ENCODE measurements at places on chromosomes 1 and 21.

- no peak for DNase-seq
Observed at GRCh38 chr21:36584980-36585940, 105.3 kb upstream of the CLDN14 start.

- DNase-seq: no peak
Observed at GRCh38 chr1:161121042-161121650, 3.2 kb downstream of the NIT1 start.

- DNase-seq: peak; percentile 83
Observed at GRCh38 chr1:227318016-227318852, at the start of gene CDC42BPA. TSS of gene CDC42BPA (minus strand) at chr1:227318492. CDS start at chr1:227317182, 1,310 bp downstream.

GRCh38 chr1:232486006-232486405, 143.9 kb downstream of the SIPA1L2 start:
- no peak for DNase-seq

- no peak for DNase-seq
Observed at GRCh38 chr1:206833801-206834200, 31.6 kb upstream of the IL20 start.

GRCh38 chr1:204460346-204460745, 34.3 kb downstream of the PIK3C2B start:
- DNase-seq: no peak

GRCh38 chr1:215992620-215993019, 425.5 kb downstream of the KCTD3 start:
- DNase-seq: peak; percentile 27
